ENCODE measurements at places on chromosomes 1 and 21. TPM values are rescaled to one million over a fixed set of nuclear protein-coding genes. Genes with fewer than 3 reads are reported as not detected.
A peak's percentile ranks its signal among the peaks of the same experiment; 100 is the strongest.

DNA sequence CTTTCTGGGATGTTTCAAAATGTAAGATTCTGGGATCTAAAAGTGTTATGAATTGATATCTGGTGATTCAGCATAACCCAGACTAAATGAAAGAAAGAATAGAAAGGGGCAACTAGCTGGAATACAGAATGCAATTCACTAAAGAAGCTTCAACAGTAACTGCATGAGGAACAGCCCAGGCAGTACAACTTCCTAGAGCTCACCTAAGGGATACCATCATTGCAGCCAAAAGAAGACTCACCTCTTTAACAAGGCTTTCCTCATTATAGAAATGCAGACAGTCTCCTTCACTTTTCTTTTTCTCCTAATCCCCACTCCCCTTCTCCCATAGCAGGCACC, 6.3 kb downstream of the RGS5 start:
- no peak for DNase-seq

GRCh38 chr1:56287721-56288120, 291.6 kb downstream of the PLPP3 start:
- no peak for DNase-seq

DNA sequence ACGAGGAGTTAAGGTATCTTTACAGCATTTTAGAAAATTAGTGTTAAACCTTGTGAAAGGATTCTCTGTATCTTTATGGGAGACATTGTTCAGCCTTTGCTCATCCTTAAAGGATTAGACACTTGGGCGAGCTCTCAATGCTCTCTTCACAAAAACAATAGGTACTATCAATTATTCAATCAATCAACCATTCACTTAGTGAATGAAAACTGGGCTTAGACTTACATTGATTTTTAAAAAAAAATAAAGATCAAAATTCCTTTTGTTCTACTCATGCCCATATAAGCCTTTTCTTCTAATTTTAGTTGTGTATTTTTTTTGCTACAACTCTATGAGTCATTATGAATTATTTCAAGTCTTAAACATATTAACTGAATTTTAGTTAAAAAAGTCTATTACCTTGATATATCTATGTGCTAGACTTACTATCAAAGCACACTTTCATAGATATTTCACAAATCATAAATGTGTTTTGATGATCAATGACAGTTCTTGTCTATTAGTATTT, 181.2 kb downstream of the DPYD start:
- DNase-seq: no peak

- DNase-seq: peak; percentile 20
Measured at GRCh38 chr1:83500987-83501591, 497.8 kb downstream of the TTLL7 start.

- DNase-seq: no peak
Measured at GRCh38 chr21:28781602-28782276, 210.9 kb downstream of the LTN1 start.

GRCh38 chr21:34962586-34963222, 86.4 kb downstream of the RUNX1 start:
- no peak for DNase-seq

- no peak for DNase-seq
Measured at GRCh38 chr1:21058035-21058793, 118.5 kb downstream of the EIF4G3 start.

- DNase-seq: no peak
Measured at GRCh38 chr1:68016381-68016780, 34.0 kb downstream of the DIRAS3 start.

DNA sequence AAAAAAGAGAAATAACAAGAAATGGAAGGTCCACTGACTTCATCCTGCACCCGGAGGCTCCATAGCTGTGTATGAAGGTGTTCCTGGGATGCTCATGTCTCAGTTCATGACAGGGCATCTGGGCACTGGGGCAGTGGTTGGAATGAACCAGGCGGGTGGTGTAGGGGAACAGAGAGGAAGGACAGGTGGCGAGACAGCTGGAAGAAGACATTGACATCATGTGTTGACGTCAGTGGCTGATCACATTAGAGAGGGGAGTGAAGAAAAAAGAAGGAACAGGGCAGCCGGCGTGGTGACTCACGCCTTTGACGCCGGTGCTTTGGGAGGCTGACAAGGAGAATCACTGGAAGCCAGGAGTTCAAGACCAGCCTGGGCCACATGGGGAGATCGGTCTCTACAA, 50.1 kb downstream of the HUNK start:
- no peak for DNase-seq

DNA sequence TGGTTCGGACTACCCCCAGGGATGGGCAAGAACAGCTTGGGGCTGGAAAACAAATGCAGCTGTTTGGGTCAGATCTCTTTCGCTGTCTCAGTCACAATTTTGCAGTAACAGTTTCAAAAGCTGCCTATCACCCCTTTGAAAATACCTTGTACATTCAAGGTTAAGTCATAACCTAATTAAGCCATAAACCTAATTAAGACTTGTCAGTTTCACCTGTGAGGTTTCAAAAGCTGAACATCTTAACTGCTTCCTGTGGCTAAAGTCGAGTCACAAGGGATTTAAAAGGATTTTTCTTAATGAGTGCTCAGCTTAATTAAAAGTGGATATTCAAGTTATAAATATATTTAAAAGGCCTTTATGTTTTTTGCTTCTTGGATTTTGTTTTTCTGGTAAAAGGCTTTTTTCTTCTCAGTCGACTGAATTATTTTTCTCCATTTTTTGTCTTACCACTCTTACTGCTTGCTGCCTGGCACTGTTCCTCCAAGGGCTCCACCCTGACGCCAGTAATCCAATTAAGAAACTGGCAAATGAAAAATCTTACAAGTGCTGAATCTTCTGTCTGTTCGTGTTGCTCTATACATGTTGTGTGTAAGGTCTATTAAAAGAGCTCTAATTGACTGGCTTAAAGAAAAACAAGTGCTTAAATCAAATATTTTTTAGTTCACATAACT, 31.3 kb downstream of the CBR1 start:
- DNase-seq: no peak

DNA sequence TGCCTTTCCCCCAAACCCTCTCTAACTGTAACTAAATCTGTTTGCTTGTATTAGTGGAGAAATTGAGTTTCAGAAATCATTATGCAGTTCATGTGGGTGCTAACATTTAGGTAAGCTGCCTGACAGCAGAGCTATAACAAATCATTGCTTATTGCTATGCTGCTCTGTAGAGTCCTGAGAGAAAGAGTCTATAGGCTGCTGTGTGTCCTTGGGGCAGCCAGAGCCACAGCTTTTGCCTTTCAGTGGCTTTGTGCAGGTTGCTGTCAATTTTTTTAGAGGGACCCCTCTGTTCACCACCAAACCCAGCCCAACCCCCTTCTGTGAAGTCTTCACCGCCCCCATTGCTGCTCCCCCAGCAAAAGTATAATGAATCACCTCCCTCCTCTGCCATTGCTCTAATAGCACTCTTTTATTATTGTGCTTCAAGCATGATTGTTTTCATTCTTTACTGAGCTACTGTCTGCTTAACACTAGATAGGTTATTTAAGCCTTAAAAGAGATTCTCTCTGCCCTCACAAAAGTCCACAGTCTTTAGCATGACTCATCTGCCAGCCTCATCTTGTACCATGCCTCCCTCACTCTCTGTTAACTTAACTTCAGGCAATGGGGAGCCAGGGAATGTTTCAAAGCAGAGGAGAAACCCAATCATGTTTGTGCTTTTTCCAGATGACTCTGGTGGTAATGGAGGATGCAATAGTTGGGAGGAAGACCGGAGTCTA, 38.6 kb downstream of the DIRAS3 start:
- no peak for DNase-seq

DNA sequence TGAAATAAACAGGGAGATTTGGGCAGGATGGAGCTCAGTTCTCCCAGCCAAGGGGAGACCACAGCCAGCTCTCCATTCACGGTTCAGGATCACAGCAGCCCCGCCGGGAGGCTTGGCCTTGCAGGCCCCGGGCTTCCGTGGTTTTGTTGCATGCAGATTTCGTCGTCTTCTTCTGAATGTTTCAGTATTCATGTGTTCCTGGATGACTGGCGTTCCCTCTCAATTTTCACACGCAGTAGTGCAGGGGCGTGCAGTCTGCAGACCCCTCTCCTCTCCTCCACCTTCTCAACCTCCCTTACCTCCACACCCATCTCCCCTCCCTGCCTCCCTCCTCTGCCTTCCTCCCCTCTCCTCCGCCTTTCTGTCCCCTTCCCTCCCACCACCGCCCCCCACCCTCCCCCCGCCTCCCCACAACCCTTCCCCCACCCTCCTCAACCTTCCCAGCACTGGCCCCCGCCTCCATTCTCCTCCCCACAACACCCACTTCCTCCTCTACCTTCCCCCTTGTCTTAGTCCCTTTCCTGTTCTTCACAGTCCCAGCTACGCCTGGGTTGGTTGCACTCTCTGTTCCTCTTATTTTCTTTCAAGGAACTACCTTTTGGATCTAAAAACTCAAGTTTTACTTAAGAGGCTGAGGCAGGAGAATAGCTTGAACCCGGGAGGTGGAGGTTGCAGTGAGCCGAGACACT, 8.4 kb upstream of the SLC19A1 start:
- no peak for DNase-seq

GRCh38 chr1:229664133-229664689, 38.2 kb downstream of the URB2 start:
- DNase-seq: no peak

DNA sequence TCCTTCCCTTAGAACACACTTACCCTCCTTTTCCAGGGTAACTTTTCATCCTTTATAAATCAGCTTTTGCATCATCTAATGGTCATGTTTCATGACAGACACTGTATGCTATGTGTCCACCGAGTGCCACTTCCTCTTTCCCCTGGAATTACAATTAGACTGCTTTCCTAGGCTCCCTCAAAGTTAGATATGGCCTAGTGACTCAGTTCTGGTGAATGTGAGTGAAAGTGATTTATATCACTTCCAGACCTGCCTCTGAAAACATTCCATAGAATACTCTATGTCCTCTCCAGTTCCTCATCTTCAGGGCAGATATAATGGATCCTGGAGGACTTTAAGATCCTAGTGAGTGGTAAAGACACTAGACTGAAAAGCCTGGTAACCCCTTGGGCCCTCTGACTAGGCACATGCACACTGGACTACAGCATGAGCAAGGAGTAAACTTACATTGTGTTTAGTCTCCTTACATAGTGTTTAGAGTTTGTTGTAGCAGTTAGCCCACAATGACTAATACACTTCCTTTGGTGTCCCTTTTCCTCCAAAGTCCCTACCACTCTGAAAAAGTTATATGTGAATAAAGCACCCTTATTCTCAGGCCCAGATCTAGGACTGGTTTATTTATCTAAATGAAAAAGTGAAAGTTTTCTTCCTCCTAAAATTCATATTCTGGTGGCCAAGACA, 59.3 kb downstream of the GPR88 start:
- no peak for DNase-seq

DNA sequence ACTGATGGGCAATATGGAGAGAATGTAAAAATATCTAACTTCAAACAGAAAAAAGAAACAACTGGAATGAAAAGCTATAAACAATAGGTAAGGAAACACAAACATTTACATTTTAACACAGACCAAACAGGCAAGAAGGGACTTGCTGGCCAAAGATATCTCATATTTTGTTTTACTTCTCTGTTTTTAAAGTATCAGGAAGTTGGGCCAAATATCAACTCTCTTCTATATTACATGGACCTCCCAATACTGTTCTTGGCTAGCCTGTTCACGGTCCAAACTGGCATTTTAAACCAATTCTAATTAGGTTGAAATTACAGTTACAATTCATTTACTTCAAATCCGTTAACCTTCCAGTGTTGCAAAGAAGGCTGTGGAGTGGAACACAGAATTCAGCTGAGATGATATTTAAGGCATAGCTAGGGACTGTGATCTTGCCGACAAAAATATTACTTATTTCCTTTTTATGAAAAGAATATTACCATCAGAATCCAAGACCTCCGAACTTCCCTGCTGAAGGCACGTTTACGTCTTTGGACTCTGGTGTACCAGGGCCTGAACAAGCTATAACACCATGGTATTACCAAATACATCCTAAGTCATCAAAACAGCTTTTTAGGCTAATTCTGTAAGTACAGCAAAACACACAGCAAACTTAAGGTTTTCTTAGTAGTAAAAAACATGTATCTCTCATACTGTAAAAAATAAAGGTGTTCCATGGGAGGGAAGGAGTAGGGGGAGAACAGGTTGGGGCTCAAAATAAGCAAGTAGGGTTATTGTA, 165.4 kb downstream of the RUNX1 start:
- DNase-seq: no peak

GRCh38 chr1:202323731-202324130, 18.0 kb downstream of the UBE2T start:
- DNase-seq: no peak

GRCh38 chr1:175922254-175922881, 179.0 kb upstream of the TNR start:
- DNase-seq: no peak

DNA sequence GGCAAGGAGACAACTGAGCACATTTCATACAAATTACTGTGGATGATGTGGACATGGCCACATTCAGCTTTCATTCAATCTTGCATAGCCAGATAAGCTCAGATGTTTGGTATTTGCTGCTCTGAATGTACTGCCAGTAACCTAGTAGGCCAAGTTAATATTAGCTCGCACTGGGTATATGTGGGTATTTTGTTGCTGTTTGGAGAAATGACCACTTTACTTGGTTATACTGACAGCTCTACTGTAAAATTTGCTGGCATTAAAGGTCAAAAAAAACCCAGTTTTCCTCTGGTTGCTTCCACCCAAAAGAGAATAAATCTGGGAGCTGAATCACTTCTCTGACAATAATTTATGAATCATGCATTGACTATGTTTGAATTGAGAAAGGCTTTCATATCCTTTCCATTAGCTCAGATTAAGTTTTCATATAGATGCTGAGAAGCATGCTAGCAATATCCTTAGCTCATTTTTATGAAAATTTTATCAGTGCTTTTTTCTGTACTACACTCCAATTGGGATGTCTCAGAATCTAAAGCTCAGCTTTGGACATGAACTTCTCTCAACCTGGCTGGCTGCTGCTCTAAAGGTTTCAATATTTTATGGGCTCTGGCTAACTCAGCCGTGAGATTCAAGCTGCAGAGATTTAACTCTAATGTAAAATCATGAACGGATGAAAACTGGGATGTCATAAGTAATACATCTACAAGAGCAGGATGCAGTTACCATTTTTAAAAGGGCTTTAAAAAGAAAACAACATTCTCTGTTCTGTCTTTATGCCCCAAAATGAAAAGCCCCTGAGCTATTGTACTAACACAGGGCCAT, 330.0 kb downstream of the BARHL2 start:
- DNase-seq: no peak

DNA sequence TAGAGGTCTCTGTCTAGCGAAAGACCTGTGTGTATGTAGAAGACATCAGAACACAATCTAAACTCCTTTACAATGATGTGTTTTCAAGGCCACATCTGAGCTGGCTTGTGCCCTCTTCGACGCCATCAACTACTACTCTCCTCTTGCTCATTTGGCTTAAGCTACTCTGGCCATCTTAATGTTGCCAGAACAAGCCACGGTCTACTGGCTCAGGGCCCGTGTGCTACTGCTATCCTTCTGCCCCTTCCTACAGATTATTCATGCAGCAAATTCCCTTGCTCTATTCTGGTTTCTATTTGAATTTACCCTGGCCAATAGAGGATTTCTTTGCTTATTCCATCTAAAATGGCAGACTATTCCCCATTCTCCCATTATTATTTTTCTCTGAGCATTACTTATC, 121.7 kb downstream of the ZZZ3 start:
- no peak for DNase-seq

- DNase-seq: no peak
Measured at GRCh38 chr1:201636097-201636496, 97.2 kb downstream of the NAV1 start.

Gene CHI3L1
- 0.40 TPM for total RNA-seq

Gene OR2L5
- total RNA-seq: not detected

Gene CCDC17
- 2.8 TPM for total RNA-seq

Gene NCAM2
- 1.8 TPM for total RNA-seq

Gene KRTAP19-6
- total RNA-seq: not detected

Gene FCGR2B
- total RNA-seq: 19.4 TPM

Gene PER3
- 31.5 TPM for total RNA-seq

Gene C1orf167
- total RNA-seq: 0.29 TPM

Gene TOMM20
- 70.3 TPM for total RNA-seq

Measured in mucosa of gallbladder (tissue), 1 donor.